ENCODE measurements at places on chromosomes 2 and 18.

- peak; percentile 34 for DNase-seq
Observed at GRCh38 chr2:121293450-121294325, 8.7 kb upstream of the TFCP2L1 start.

DNA sequence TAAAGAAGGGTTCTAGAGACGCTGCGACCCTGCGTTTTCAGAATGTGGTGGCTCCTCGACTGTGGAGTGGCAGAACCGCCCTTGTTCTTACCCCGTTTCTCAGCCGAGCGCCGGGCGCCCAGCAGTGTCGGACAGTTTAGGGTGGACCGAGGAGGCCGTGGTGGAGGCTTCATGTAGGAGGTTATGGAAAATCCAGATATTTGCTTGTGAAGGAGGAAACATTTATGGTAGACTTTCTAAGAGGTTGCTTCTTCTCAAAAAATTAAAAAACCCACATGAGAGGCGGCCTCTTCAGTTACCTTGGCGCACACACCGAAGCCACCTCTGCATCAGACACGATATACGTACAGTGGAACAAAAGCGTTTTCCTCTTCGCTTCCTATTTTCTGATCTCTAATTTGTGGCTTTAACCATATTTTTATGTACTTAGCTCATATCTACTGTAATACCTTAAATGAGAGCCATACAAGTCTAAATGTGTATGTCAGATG lies 120.8 kb downstream of the NFATC1 start:
- DNase-seq, result peak; percentile 51

- DNase-seq, result no peak
Observed at GRCh38 chr2:65450393-65450792, 18.0 kb upstream of the SPRED2 start.

DNA sequence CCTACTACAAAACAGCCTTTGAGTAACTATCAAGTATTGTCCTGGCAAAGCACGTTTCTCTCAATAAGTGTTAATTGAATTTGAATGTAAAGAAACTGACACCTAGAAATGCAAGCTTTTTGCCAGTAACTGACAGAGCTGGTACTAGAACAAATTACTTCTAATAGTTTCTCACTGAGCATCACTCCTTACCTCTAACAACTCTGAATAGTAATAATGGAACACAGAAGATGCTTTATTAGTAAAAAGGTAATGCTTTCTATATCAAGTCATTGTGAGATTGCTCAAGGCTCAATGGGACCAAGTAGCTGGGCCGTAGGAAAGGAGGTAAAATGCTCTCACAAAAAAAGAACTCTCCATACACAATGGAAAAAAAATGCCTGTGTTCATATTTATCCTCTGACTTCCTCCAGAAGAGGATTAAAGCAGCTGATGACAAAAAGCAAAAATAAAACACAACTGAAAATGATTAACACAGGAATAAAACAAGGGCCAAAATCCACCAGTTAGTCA lies 11.8 kb downstream of the RASGRP3 start:
- DNase-seq, result no peak

GRCh38 chr18:5974696-5975095 lies 79.4 kb upstream of the TMEM200C start:
- DNase-seq, result no peak

DNA sequence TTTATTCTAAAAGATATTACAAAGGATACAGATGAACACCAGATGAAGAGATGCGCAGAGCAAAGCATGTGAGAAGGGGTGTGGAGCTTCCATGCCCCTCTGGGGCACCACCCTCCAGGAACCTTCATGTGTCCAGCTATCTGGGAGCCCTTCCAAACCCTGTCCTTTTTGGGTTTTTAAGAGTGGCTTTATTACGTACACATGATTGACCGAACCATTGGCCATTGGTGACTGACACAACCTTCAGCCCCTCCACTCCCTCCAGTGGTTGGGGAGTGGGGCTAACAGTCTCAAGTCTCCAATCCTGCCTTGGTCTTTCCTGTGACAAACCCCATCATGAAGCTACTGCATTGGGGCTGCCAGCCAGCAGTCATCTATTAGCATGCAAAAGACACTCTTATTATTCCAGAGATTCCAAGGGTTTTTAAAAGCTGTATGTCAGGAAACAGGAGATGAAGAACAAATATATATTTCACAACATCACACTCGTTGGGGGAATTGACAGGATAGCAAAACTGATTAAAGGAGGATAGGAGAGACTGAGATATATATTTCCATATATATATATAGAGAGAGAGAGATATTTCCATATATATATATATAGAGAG lies 19.4 kb downstream of the IL1B start:
- no peak for DNase-seq
